ENCODE measurements at places on chromosomes 12 and 14.

- DNase-seq: no peak
Observed at GRCh38 chr14:32189811-32190210, 12.0 kb upstream of the RNU6-7 start.

- DNase-seq: no peak
Observed at GRCh38 chr12:64175254-64175945, 46.7 kb downstream of the KICS2 start.

- DNase-seq: no peak
Observed at GRCh38 chr12:17035372-17035771, 429.4 kb upstream of the LMO3 start.

- no peak for DNase-seq
Observed at GRCh38 chr14:100348784-100349685, 25.9 kb downstream of the SLC25A47 start.

DNA sequence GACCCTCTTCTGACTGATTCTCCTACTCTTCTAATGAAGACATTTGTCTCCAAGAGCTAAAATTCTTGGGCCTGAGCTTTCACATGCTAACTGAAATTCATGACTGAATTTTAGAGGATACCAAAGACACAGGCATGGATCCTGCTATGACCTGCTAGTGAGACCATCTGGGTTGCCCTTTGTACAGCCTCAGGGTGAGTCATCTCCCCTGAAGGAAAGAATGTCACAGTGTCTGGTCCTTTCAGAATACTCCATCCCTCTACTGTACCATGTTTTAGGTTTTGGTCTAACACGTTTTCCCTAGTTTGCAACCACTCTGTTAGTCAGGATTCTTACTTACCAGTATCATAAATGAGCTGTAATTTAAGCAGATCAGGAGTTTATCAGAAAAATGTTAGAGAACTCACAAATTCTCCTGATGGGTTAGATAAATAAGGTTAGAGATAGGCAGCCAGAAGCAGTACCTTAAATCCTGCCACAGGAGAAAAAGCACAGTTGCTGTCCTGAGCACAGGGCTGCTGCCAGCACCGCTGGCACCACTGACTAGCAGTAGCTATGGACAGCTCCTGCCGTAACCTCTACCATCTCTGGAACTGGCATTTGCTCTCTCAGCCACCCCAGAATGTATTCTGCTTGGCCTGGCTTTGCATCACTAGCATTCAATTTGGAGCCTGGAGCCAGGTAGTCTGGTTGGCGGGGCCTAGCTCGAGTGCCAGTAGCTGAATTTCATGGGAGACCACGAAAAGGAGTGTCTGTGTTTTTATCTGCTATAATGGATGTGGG is 127.6 kb downstream of the ANO6 start:
- DNase-seq: no peak

DNA sequence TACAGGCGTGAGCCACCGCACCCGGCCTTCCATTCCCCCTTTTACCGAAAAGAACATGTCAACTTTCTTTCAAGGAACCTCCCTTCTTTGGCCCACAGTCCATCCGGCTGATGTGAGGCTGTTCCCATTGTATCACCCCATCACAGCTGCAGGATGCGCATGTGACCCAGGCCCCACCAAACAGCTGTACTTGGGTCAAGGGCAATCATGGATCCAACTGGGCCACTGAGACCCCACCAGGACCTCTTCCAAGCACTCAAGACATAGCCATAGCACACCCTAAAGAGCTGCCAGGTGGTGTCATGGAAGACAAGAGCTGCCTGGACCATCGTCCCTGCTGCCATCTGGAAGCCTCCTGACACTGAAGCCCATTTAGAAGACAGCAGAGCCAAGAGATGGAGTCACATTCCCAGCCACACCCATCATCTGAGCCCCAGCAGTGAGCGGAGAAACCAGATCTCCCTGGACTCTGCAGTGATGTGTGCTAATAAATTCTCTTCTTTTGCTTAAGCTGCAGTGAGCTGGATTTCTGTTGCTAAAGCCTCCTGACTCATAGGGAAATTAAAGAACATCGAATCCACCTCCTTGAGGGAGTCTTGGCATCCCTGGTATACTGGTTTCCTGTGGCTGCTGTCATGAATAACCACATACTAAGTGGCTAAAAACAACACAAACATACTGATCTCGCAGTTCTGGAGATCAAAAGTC is 105.6 kb downstream of the KSR2 start:
- DNase-seq: no peak

DNA sequence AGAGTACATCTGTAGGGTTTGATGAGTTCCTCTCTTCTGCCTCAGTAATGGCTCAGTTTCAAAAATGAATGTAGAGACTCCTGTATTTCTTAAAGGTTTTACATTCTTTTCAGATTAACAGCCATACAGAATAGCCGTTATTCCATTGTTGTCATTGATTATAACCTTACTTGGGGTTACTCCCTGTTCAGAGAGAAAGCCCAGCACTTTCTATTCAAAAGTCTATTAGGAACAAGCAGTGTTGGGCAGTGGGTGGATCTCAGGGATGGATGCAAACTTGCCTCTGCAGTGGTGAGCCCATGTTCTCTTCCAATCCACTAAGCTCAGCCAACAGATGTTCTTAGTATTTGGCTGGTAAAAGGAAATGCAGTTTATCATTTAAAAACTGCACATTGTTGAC is 342.6 kb upstream of the E2F7 start:
- DNase-seq: no peak

Data from activated CD4-positive, CD25-positive, alpha-beta regulatory T cell treated with anti-CD3 and anti-CD28 coated beads, Interleukin-2, amount 50 U/mL, for 16 hours (primary cell).